ENCODE measurements at places on chromosomes 11 and 22. TPM values are rescaled to one million over a fixed set of nuclear protein-coding genes. Genes with fewer than 3 reads are reported as not detected.

DNA sequence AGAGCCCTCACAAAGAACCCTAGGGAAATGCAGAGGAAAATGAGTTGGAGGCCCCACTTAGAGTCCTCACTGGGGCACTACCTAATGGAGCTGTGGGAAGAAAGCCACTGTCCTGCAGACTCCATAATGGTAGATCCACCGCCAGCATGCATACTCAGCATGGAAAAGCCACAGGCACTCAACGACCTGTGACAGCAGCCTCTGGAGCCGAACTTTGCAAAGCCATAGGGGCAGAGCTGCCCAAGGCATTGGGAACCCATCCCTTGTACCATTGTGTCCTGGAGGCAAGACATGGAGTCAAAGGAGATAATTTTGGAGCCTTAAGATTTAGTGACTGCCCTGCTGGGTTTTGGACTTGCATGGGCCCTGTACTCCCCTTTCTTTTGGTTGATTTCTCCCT is 18.8 kb downstream of the BBOX1 start:
- DNase-seq = no peak

DNA sequence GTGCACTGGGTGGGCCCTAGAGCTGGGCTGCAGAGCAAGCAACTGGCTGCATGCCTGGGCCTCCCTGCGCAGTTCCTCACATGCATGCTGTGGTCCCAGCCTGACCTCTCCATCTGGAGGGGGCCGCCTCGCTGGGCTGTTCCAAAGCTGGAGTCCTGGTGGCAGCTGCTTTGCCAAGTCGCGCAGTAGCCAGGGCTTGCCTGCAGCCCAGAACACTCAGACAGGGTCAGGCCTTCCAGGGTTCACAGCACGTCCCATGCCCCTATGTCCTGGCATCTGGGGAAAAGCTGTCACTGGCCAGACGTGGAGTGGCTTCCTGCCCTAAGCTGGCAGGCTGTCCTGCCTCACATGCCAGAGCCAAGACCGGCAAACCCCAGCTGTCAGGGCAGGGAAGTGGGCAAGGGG is 16.5 kb upstream of the CDC42EP2 start:
- no peak for DNase-seq

PVALB gene
- total RNA-seq = not detected

DNA sequence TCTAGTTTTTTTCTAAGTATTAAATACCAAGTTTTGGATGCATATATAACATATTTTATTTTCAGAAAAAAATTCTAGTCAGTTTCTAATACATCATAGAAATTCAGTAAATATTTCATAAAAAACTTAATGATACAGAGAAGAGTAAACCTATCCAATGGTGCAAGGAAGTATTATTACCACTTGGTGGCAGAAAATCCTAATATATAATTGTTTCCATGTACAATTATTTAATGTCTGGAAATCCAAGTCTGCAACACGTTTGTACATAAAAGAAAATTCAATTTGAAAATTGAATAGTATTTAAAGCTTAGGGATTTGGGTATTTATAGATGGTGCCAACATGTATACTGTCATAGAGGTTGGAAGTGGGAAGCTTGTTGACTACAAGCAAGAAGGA is 127.0 kb downstream of the TRPC6 start:
- DNase-seq = no peak

DNA sequence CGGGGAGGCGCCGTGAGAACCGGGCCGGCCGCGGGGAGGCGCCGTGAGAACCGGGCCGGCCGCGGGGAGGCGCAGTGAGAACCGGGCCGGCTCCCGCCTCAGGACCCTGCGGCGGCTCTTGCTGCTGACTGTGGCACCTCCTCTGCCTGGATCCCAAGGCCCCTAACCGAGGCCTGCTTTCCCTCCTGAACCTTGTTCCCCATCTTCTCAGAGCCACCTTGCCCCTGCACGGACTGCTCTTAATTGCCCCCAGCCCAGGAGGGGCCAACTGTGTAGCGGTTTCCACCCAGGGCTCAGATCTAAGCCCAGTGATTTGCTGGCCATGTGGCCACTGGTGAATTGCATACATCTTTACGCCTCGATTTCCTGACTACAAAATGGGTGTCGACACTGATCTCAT is 112.2 kb upstream of the B3GAT1 start:
- no peak for DNase-seq

KRTAP5-2 gene
- total RNA-seq = not detected

DNA sequence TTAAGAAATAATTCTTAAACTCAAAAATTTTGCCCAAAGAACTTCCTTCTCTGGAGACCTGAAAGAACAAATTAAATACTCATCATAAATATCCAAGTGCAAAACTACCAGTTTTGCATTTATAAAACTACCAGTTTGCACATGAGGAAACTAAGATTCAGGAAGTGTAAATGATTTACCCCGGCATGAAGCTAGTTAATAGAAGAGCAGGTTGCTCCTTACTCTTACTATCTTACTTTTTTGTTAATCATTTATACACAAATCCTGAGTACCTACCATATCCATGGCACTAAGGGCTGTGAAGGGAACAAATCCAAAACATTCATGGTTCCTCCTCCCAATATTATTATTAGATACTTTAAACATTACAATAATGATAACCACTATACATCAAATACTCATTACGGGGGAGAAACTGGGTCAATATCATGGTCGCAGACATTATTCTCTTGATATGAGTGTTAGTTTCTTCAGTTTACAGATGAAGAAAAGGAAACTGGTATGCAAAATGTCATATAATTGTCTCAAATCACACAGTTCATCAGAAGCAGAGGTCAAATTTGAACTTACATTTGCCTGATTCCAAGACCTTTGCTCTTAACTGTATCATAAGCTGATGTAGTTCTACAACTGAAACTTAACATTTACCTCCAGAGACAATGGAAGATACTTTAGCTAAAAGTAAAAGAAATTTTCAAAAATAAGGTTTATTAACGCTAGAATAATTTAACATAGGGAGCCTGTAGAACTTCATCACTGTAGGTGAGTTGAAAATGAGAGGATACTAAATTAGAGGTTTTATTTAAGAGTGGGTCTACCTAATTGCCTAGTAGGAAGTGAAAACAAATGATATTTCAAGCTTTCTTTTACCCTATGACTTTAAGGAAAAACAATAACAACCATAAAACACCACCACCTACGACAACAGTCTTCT is 74.5 kb downstream of the FAM76B start:
- DNase-seq = no peak

GRCh38 chr22:30565341-30565740 is 9.1 kb downstream of the GAL3ST1 start:
- no peak for DNase-seq

DNA sequence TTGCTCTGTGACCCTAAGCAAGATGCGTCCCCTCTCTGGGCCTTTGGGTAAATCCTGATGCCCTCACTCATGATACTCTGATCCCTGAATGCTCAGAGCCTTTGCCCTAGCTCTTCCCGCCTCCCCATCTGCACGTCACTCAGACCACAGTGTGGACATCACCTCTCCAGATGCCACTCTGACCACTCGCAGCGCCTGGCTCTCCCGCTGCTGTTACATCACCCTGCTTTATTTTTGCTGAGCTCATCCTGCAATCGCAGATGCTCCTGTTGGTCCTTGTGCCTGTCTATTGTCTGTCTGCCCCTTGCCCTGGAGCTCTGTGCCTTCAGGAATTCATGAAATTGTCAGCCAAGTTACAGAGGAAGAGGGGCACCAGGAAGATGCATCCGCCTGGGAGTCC is 5.5 kb downstream of the OSM start:
- DNase-seq = no peak

DNA sequence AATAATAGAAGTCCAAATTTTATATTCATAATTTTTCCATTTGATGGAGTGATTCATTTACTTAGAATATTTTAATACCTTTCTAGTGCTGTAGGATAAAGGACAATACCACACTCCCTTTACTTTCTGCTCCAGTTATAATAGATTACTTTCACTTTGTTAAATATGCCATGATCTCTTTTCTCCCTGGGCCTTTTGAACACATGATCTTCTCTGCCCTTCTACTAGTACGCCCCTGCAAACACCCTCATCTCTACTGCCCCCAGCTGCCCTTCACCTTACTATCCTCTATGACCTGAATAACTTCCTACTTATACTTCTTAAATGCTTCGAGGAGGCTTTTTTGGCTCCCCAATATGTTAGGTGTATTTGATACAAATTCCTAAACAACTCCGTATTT is 177.3 kb downstream of the GUCY1A2 start:
- DNase-seq = no peak

GRCh38 chr11:117572129-117572528 is 224.9 kb downstream of the DSCAML1 start:
- DNase-seq = no peak

DNA sequence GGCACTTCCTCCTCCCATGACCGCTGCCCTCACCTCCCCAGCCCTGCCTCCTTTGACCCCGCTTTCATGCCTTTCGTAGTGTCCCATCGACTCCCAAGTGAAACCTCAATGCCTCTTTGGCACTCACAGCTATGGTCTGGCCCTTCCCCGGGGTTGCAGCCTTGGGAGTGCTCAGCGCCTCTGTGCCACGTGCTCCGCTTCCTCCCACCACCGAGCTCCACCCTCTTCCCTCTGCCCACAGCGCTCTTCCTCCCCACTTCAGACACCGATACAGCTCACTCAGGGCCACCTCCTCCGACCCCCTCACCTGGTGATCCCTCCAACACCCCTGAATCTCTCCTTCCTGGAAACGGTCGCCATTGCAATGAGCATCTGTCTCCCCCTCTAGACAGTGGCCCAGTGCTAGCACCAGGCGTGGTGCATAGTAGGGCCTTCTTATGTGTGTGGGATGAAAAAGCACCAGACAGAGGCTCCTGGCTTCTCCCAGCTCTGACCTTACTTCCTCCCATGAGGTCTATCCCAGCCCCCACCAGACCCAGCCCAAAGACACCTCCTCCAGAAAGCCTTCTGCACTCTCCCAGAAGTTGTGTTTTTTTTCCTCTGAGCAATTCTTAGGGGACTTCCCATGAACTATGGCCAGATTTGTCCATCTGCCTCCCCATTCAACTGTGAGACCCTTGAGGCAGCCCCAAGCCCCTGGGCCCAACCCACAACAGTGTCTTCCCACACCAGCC is 16.4 kb upstream of the SCGB1A1 start:
- no peak for DNase-seq

SGSM1 gene
- total RNA-seq = not detected

ADORA2A gene
- 0.98 TPM for total RNA-seq

- DNase-seq = no peak
Observed at GRCh38 chr11:116072133-116072532, 567.9 kb upstream of the CADM1 start.

GRCh38 chr22:17972385-17973191 is 51.8 kb downstream of the MICAL3 start:
- DNase-seq = no peak

- DNase-seq = no peak
Observed at GRCh38 chr22:38728871-38729796, 23.4 kb downstream of the GTPBP1 start.

GALNT18 gene
- total RNA-seq = 0.07 TPM

BTBD18 gene
- total RNA-seq = not detected

DNA sequence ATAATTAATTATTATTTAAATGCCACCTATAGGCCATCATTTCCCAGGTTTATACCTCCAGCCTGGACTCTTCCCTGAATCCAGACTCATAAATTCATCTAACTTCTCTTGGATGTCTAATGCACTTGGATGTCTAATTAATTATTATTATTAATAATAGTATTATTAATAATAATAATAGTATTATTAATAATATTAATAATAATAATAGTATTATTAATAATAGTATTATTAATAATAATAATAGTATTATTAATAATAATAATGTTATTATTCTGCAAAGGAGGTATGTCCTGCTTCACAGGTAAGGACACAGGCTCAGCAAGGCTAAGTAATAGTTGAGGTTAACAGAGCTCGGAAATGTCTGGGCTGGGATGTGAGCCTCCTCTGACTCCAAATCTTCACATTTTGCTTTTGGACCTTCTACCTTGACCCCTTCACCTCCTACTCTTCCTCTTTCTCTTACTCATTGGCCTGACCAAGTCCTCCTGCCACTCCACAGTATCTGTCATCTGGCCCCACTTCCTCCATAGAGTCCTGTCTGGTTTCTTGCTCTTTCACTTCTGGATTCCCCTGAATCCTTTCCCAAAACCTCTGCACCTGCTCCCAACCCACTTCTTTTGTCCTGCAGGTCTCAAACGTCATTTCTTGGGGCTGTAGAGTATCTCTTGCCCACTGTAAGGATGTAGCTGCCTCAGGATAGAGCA is 8.0 kb downstream of the RIBC2 start:
- no peak for DNase-seq

DNA sequence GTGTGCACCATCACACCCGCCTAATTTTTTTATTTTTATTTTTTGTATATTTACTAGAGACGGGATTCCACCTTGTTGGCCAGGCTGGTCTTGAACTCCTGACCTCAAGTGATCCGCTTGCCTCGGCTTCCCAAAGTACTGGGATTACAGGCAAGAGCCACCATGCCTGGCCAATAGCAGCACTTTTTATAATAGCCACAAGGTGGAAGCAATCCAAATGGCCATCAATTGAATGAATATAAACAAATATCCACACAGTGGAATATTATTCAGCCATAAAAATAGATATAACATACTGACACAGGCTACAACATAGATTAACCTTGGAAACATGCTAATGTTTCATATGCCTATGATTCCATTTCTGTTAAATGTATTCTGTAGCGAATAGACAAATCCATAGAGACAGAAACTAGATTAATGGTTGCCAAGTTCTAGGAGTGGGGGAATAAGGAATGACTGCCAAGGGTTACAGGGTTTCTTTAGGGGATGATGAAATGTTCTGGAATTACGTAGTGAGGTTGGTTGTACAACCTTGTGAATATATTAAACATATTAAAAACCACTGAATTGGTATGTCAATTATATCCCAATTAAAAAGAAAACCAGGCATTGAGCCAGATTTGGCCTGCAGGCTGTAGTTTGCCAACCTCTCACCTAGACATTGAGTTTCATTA is 4.8 kb downstream of the VPS51 start:
- no peak for DNase-seq

- DNase-seq = no peak
Observed at GRCh38 chr11:2801711-2802388, 83.7 kb downstream of the CDKN1C start.

DNA sequence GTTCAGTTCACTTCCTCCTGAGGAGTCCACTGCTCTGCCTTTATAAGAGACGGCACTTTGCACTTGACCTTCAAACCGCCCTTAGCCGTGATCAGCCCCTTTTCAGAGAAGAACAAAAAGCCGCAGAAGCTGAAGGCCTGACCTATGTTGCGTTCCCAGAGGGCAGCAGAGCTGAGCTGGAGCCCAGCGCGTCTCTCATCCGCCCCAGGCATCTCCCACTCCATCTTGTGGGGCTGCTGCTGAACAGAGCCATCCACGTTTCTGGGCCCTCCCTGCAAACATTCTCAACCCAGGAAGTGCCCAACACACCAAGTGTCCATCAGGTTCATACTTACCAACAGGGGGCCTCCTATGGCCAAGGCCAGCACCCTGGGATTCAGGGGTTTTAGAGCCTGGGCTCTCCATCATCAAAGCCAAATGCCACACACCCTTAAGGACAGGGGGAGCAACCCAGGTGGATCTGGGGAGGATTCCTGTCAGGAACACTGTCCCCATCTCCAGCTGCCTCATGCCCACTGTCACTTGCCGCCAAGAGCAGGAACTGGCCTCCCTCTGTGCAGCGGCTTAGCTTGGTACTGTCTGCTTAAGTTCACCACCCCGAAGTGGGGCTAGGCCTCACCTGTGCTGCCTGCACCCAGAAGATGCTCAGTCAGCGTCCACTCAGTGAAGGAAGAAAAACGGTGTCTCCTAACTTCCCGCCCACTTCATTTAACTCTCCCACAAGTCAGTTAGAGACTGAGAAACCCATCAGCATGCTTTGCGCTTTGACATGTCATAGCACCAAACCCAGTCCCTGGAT is 16.0 kb upstream of the EFCAB6 start:
- DNase-seq = no peak

ARHGEF17 gene
- 0.53 TPM for total RNA-seq

OR51B5 gene
- 120 TPM for total RNA-seq

GRAMD1B gene
- total RNA-seq = 0.31 TPM

BLID gene
- total RNA-seq = not detected
